Stimulated activated CD4-positive, alpha-beta T cell treated with anti-CD3 and anti-CD28 coated beads, Interleukin-1b, Interleukin-23, amount 100 ng/mL, for 48 hours (primary cell): ENCODE measurements at places on chromosomes 16 and 17.
A peak's percentile ranks its signal among the peaks of the same experiment; 100 is the strongest.

- DNase-seq: no peak
Measured at GRCh38 chr16:89095491-89095951, 1.9 kb downstream of the ACSF3 start.

- no peak for DNase-seq
Measured at GRCh38 chr17:48047113-48047740, 932 bp upstream of the NFE2L1 start.

- DNase-seq: peak; percentile 46
Measured at GRCh38 chr17:72422505-72423285, 301.9 kb downstream of the SOX9 start.

DNA sequence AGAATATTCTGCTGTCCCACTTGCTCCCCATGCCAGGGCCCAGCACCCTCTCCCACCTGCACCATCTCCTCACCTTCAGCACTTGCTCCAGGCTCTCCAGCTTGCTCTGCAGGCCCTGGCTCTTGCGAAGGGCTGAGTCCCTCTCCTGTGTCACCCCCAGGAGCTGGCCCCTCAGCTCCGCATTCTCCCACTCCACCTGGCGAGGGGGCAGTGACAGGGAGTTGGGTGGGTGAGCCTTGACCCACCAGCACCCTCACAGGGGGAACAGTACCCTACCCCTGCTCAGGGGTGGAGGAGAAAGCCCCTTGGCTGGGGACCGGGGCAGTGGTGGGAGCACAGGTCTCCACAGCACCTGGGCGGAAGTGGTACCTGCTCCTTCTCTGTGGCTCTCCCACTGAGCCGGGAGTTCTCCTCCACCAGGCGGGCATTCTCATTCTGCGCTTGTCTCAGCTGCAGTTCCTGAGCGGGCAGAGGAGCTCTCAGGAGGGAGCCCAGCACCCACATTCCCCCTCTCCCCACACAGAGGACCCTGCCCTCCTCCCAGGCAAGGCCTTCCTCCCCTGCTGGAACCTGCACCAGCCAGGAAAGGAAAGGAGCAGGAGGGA lies 5.9 kb downstream of the TSPOAP1 start:
- DNase-seq: no peak

DNA sequence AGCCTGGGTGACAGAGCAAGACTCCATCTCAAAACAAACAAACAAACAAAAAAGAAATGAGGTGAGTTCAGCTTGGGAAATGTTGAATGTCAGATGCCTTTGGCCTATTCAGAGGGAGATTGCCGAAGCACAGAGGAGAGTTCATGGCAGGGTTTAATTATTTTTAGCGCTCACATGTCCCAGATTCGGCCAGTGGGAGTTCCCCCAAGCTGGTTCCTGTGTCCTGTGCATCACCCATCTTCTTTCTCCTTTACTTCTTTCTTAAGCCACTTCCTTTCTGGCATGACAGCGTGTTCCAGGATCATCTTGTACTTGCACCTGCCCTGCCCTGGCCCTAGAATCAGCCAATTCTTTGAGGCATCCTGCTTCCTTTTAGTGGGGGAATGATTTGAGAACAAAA lies 9.2 kb downstream of the MPV17L start:
- no peak for DNase-seq

DNA sequence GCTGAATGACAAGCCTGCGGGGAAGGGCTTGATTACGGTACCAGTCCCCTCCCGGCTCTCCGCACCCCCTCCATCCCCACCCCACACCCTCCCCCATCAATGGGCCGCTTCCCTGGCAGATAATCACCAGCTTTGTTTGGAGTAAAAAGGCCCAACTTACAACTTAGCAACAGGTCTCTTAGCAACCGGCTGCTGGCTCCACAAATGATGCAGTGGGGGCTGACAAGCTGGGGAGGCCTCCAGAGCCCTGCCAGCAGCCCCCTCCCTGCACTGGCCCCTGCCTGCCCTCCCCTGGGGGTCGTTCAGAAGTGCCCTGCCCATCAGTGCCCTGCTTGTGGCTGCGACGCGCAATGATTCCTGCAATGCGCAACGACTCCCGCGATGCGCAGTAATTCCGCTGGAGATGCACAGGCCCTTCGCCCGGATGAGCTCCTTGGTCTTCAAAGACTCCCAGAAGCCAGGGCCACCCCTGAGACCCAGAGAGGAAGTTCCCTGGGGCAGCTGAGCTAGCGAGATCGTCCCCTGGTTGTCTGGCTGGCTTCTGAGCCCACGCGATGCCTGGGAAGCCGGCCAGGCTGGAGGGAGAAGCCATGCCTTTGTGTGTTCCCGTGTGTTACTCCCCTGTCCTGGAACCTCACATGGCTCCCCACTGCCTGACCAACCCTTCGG lies 23.3 kb downstream of the CPNE2 start:
- no peak for DNase-seq

GRCh38 chr17:77280304-77281121 lies 139.7 kb downstream of the SEC14L1 start:
- DNase-seq: no peak

GRCh38 chr16:68954911-68955635 lies 111.7 kb downstream of the TANGO6 start:
- no peak for DNase-seq

DNA sequence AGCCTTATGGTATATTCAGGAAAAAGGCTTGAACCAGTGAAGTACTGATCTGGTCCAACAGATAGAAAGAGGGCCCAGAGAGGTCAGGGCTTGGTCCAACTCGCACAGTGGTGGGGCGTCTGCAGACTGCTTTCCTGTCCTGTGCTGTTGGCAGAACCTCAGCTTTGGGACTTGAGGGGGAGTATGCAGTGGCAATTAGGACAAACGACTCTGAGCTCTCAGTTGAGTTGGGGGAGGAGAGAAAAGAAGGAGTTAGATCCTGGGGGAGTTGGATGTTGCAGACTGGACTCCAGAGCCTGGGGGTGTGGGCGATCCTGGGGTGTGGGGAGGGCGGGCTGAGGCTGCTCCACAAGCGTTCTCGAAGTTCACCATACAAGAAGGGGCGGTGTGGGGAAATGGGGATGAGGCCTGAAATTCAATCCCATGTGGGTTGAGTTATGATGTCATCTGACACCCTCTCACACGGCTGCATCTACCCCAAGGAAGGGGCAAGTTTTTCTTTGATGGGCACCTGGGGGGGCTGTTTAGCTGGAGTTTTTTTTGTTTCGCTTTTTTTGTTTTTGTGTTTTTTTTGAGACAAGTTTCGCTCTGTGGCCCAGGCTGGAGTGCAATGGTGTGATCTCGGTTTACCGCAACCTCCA lies 14.6 kb downstream of the GRB7 start:
- DNase-seq: no peak

- DNase-seq: no peak
Measured at GRCh38 chr17:2780256-2780655, 16.0 kb upstream of the RAP1GAP2 start.

GRCh38 chr17:43898446-43898845 lies 8.9 kb downstream of the MPP2 start:
- no peak for DNase-seq

GRCh38 chr17:73209436-73209835 lies 16.6 kb downstream of the COG1 start:
- DNase-seq: no peak

- DNase-seq: no peak
Measured at GRCh38 chr17:28045304-28045703, 2.8 kb downstream of the NLK start.

- no peak for DNase-seq
Measured at GRCh38 chr16:23134274-23134673, 15.0 kb downstream of the USP31 start.

- no peak for DNase-seq
Measured at GRCh38 chr17:77451894-77452852, 311.4 kb downstream of the SEC14L1 start.

DNA sequence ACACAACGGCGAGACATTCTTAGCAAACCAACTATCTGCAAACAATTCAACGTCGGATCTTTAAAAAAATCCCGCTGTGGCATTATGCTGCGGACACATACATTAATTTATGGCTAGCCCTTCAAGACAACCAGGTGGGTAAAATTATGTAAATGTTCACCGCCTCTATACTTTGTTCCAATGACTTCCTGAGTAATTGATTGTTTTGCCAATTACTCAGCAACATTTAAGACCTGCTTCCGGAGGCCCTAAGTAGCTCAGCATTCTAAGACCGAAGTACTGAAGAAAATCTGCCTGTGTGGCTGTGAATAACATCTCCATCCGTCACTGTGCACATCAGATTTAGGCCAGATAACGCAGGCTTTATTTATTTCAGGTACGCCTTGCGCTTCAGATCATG lies 23.3 kb downstream of the QPRT start:
- peak; percentile 11 for DNase-seq

GRCh38 chr16:84881702-84882521 lies 62.1 kb downstream of the CRISPLD2 start:
- DNase-seq: no peak

GRCh38 chr17:55456307-55457240 lies 34.9 kb upstream of the MMD start:
- DNase-seq: no peak

DNA sequence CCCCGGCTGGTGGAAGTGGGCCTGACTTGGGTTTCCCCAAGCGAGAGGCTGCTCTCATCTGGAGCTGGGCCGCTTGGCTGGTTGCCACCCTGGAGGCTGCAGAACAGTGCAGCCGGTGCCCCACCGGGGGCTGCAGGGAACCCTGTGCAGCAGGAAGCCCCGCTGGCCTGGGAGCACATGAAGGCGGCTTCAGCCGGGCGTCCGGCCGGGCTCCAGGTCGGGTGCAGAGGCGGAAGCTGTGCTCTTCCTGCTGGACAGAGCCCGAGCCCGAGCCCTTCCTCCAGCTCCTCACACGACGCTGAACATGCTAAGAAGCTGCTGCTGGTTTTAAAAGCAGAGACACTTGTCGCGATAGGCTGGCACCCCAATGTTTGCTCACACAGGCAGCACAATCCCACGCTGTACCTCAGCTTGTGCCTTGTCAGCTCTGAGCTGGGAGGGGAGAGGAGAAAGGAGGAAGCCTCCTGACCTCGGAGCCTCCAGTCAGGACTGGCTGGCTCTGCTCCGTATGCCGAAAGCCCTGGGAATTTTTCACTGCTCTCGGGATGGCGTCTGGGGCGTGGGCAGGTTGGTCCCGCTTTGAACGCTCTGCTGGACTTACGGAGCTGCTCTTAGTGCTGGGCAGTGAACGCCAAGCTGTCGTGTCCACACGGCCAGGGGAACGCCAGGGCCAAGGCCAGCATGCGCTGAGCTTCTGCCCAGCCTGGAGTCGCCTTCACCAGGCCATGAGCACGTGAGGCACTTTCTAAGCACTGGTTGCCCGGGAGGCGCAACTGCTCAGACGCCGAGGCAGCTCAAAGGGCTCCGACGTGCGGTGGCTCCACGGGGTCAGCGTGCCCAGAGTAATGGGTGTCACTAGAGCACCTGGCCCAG lies 8.8 kb downstream of the CDK5R1 start:
- no peak for DNase-seq

DNA sequence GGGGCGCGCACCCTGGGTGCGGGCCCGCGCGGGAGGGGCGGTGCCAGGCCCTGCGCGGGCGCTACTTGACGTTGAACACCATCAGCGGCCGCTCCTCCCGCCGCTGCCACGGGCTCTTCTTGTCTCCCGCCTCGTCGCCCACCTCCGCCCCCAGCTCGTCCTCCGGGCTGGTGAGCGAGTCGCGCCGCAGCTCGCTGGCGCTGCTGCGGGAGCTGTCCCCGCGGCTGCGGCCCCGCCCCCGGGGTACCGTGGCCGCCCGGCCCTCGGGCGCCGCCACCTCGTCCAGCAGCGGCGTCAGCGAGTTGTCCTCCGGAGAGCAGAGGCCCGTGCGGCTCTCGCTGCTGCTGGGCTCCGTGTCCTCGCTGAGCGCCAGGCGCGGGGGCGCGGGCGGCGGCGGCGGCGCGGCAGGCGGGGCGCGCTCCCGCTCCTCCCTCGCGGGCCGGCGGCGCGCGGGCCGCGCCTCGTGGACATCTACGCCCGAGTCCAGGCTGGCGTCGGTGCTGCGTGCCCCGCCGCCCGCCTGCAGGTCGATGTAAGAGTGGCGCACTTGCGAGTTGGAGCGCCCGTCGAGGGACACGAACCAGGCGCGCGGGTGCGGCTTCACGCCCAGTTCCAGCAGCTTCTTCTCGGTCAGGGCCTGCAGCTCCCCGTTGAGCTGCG lies 8.7 kb downstream of the GRN start:
- no peak for DNase-seq

DNA sequence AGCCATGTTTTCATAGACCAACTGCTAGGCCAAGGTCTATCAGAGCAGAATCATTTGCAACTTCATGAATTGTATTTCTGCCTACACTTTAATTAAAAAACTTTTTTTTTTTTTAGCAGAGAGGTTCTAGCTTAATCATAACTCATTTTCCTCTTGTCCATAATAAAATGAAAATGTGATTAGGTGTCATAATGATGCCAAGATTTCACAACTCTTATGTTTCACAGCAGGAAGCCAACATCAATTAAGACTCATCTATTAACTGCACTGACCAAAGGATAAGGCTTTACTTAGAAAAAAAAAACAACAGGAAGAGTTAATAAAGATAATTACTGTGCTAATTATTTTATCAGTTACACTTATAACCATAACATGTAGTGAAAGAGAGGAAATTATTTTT lies 18.9 kb upstream of the RNF43 start:
- DNase-seq: no peak

GRCh38 chr17:5364156-5364555 lies 55.3 kb downstream of the NUP88 start:
- no peak for DNase-seq

- peak; percentile 26 for DNase-seq
Measured at GRCh38 chr17:73595479-73595878, 48.8 kb downstream of the SDK2 start.

- peak; percentile 70 for DNase-seq
Measured at GRCh38 chr16:30063893-30064728, 1.4 kb upstream of the ALDOA start.

- peak; percentile 13 for DNase-seq
Measured at GRCh38 chr17:4204710-4205173, 59.0 kb downstream of the ANKFY1 start.

GRCh38 chr17:3506054-3506453 lies 30.3 kb downstream of the ASPA start:
- no peak for DNase-seq

- DNase-seq: no peak
Measured at GRCh38 chr17:49457564-49458535, 37.2 kb upstream of the NGFR start.

- no peak for DNase-seq
Measured at GRCh38 chr17:59400858-59401257, 69.4 kb downstream of the YPEL2 start.

DNA sequence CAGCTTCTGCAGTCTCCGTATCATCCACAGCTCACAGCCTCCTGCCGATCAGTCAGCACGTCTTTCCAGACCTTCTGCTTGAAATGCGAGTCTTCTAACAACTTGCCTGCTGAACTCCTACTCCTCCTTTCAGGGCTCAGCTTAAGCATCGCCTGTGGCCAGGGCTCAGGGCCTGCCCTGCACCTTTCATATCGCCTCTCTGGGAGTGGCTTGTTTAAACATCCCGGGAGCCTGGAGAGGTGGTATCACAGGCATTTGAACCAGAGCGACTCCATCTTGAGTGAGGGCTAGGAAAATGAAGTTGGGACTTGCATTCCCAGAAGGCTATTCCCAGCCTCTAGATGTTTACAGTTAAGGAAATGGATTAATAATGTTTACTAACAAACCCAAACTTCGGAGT lies 13.9 kb upstream of the CYB561 start:
- DNase-seq: no peak
